Breast epithelium (tissue), 4 donors: ENCODE measurements at places on chromosomes 7 and 10.

DNA sequence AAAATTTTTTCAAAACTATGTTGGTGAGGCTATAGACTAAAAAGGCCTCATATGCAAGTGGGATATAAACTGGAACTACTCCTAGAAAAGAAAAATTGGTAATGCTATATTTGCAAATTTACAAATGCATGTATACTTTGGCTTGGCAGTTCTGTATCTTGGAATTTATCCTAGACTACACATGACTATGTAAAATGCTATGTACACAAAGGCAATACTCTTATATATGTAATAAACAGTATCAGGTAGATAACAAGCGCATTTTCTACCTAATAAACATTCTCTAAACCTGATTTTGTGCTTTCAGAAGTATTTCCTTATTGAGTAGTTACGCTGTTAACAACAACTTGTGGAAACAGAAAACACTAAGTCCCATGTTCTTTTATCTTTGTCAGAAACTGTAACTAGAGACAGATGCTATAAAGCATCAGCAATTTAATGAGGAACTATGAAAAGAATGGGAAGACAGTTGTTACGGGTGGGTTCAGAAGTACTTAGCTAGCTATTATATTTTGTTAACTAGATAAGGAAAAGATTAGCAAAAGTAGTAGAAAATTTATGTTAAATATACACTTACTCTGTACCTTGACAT lies 107.8 kb downstream of the ARHGAP12 start:
- no peak for DNase-seq

DNA sequence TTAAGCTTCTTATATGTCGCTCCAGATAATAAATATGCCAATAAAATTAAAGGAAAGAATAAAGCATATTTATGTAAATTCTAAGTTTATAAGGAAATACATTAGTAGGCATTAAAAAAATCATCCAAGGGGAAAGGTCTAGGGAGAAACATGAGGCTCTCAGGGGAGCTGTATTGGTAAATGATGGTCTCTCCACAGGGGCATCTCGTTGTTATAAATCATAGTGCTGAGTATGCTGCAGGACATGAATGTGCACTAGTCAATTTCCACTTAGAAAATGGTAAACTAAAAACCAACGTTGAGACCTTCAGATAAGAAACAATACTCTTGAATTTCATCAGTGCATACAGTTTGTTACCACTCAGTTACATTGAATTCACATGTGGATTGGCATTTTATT lies 194.0 kb upstream of the AHR start:
- DNase-seq, result no peak

GRCh38 chr7:26284995-26285632 lies 6.5 kb upstream of the SNX10 start:
- DNase-seq, result no peak

DNA sequence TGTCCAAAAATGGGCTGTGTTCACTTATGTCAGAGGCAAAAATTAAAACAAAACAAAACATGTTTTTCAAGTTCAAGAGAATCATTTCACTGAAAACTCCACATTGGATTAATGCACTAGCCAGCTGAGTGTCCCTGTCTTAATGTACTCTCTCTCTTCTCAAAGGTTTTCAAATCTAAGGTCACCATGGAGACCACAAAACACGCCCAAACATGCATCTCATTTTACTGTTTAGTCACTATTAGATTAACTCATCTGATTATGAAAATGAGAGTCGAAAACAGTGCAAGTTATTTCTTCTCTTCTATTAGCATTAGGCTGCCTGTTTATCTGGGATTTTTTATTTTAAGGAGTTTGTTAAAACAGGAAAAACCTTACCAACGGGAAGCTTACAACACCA lies 70.8 kb upstream of the ASAH2 start:
- no peak for DNase-seq

- DNase-seq, result no peak
These were observed 244.3 kb upstream of the KCND2 start for GRCh38 chr7:120028636-120029035.
